ENCODE measurements at places on chromosomes 4 and X.

GRCh38 chr4:84579403-84579776 lies 3.5 kb upstream of the CDS1 start:
- no peak for DNase-seq

- no peak for DNase-seq
Observed at GRCh38 chr4:58166490-58166889, 1056.3 kb upstream of the IGFBP7 start.

DNA sequence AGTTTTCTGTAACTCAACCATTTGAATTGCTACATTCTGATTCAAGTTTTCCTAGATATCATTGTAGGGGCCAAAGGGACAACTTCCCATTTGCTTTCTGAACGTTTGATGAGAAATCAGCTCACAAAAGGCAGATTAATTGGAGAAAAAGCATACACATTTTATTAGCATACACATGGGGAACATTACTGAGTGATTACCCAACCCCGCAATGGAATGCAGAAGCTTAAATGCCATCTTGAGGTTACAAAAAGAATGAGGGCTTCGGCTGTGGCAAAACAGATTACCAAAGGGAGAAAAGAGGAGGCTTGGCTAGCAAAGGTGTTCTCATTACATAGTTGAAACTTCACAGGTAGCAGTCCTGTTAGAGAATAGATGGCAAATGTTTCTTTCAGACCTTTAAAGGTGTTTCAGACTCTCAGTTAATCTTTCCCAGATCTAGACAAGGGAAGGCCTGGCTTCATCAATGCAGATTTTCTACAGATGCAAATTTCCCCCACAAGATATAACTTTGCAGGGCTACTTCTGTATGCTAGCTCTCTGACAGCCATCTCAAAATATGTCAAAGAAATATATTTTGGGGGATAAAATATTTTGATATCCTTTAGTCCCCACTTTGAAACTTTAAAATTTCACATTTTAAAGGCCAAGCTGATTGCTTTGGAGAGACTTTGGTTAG lies 26.5 kb upstream of the HERC6 start:
- DNase-seq, result peak; percentile 67

DNA sequence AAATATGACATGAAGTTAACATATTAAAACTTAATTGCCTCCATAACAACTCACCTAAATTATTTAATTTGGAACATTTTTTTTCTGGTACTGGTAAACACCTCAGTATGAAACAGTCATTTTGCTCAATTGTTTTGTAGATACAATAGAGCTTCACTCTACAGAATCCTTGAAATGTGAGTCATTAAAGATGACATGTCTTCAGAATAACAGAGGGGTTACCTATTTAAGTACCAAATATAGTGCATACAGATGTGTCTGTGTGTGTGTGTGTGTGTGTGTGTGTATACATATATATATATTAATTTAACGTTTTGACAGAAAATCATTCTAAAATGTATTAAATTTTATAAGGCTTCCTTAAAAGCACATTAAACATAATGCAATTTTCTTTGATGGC lies 297.6 kb downstream of the INPP4B start:
- no peak for DNase-seq

- no peak for DNase-seq
Observed at GRCh38 chrX:75297508-75297907, 23.6 kb downstream of the UPRT start.

DNA sequence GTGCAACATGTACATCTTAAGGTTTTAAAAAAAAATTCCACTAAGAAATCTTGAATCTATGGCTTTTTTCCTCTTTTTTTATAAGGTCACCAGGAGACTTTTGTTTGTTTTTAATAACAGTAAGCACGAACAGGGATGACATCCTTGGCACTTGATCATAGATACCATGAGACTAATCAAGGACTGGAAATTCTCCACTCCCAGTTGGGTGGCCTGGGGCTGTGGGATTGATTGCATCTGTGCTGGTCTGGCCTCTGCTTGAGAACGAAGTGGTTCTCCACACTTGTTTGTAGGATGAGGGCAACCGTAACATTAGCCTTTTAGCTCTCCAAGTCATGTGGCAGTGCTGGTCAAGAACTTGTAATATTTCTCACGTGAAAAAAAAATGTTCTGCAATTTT lies 35.4 kb downstream of the SNX25 start:
- DNase-seq, result no peak

DNA sequence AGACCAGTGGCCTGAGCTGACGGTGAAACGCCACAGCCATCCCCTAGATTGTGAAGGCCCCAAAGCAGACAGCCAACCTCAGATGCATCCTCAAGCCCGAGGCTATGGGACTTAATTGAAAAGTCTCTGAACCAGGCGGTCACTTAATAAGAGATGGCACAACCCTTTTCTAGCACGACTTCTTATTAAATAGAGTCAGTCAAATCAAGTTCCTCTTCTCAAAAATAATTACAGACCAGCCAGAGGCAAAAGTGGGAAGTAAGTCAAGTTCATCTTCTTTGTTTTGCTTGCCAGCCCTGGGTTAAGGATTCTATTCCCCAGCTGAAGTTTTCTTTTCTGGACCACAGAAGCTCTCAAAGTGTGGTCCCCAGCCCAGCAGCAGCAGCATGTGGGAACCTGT lies 9.7 kb upstream of the SH3KBP1 start:
- no peak for DNase-seq

GRCh38 chrX:38929966-38930421 lies 128.7 kb downstream of the MID1IP1 start:
- peak; percentile 72 for DNase-seq

DNA sequence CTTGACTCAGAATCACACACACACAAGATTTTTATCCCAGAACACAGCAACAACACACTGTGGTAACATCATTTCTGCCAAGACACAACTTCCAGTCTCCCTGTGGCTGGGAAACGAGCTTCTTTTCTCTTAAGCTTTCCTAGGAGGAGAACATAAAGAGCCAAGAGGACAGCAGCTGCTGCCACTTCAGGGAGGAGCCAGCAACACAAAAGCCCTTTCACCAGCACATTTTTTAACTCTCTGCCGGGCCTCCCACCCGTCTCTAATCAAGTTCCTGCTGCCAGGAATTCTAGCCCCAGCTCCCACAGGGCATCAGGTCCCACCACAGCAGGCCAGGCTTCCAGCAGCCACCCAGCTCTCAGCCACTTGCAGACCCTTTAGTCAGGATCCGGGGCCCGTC lies 22.4 kb downstream of the FAT1 start:
- DNase-seq, result peak; percentile 62

- peak; percentile 29 for DNase-seq
Observed at GRCh38 chr4:127783026-127783769, 1.1 kb downstream of the HSPA4L start.

DNA sequence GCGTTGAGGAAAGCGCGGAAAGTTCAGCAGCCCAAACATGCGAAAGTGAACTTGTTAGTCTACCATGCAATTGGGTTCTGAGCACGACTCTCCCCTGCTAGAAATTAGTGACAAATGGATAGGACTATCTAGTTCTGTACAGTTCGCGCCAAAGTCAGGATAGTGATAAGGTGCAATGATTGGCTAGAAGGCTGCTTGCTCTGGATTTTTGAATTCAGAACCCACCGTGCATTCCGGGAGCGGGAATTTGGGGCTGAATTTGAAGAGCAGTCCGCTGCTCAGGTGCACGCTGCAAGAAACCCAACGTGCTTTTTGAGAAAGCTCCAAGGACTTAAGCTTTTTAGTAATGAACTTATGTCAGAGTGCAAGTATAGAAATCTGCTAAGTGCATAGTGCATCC lies 732 bp upstream of the ESX1 start:
- no peak for DNase-seq

DNA sequence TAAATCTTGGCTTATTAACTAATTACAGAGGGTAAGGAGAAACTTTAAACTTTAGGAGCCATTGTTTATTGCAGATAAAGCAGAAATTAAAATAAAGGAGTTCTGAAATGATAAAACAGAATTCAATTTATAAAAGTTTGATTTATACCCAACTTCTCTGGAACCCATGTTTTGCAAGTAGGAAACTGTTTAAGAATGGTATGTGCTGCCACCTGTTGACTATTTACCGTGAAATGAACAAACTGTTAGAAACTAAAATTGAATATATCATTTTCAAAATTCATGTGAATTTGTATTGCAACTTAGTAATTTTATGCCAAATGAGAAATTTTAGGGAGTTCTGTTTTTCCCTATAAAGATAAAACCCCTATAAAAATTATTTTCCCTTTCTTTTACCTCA lies 11.0 kb upstream of the TBC1D8B start:
- DNase-seq, result peak; percentile 4

DNA sequence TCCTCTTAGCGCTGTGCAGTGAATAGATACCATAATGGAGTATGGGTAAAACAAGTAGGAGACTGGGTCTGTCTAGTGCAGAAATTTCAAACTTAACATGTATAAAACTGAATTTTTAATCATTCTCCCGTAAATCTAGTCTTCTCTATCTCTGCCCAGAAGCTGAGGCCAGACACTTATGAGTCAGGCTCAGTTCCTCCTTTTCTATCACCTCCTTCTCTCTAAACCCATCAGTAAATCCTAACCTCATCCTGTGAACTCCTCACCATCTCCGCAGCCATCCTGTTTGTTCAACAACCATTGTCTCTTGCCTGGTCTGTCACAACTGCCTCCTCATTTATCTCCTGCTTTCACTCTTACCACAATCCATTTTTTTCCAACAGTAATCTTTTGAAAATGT lies 19.8 kb upstream of the SGMS2 start:
- peak; percentile 14 for DNase-seq

GRCh38 chrX:64186974-64187761 lies 18.3 kb downstream of the AMER1 start:
- no peak for DNase-seq

DNA sequence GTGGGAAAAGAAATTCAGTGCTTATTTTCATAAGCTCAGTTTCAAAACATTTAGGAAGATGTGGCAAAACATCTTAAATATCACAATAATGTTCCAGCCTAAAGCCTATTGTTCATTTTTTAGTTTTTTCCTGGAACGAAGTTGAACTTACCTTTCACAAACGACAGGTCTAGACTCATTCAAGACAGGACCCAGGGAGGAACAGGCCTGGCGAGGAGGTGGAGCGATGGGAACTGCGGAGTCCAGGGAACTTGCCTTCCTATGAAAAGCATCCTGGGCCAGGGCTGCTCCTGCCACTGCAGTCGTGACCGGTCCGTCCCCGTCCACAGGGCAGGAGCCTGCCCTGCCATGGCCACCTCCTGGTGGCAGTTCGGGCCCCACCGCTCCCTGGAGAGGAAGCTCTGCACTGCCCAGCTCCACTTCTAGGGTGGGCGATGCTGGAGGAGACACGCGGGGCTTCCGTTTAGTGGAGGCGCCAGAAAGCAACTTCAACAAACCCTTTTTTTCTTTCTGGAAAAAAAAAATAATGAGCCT lies 96.7 kb upstream of the CBR4 start:
- DNase-seq, result no peak

DNA sequence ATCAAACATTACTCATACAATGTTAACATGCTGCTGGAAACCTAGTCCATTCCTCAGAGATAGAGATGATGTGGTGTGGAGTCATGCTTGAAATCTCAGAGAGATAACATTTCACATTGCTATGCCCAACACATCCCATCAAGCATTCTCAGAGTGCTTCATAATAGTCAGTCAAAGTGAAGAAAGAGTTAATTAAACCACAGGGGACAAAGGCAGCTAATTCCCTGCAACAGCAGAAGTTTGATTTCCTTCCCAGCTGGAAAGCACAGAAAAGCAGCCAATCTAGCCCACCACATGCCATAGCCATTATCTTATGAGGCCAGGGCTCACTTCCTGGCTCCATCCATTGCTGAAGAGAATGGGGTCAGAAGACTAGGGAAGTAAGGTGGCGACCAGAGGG lies 8.9 kb downstream of the KDR start:
- DNase-seq, result peak; percentile 80

DNA sequence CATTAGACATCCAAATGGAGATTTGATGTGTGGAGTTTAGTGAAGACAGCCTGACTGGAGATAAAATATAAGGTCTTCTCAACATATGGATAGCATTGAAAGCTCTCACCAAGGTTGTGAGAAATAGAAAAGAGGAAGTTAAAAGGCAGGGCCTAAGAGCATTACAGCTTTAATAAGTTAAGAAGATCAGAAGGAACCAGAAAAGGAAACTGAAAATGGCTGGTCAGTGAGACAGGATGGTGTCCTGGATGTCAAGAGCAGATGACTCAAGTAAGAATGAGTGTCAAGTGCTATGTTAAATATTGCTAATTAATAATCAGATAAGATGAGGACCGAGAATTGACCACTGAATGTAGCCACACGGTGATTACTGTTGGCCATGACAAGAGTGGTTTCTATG lies 642.9 kb downstream of the STPG2 start:
- DNase-seq, result no peak

DNA sequence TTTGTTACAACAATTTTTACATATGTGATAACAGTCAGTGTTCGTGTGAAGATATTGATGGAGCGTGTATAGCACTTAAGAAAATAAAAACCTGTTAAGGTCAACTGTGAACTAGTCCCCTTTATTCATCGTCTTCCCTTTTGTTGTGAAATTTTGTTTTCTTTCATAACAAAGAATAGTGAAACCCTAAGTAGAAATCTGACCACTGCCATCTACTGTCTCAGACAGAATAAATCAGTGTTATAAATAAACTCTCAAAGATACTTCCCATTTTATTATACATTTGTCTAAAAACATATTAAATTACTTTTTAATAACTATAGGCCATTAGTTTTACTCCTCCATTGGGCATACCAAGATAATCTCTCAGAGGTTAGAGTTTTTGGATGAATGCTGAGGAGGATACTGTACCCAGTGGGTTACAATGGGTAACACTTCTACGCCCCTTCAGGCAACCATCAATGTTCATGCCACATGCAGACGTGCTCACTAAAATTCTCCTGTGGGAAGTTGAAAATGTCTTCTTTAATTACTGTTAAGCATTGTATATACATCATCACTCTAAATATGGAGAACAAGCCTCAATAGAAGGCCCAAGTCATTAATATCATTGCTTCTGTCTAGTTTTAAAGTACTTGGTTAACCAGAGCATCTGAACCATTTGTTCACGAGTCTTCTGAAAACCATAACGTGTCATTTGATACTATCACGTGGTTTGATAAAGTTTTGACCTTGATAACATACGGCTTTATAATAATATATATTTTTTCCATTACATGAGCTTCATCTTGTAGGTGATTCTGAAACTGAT lies 171.2 kb downstream of the TMA16 start:
- no peak for DNase-seq

GRCh38 chrX:21711129-21711847 lies 46.6 kb downstream of the SMPX start:
- DNase-seq, result no peak

- DNase-seq, result peak; percentile 83
Observed at GRCh38 chr4:78661921-78662521, 110.5 kb downstream of the ANXA3 start.

- DNase-seq, result no peak
Observed at GRCh38 chr4:15104825-15105224, 102.5 kb downstream of the CPEB2 start.

GRCh38 chrX:20354505-20354904 lies 87.8 kb upstream of the RPS6KA3 start:
- no peak for DNase-seq

DNA sequence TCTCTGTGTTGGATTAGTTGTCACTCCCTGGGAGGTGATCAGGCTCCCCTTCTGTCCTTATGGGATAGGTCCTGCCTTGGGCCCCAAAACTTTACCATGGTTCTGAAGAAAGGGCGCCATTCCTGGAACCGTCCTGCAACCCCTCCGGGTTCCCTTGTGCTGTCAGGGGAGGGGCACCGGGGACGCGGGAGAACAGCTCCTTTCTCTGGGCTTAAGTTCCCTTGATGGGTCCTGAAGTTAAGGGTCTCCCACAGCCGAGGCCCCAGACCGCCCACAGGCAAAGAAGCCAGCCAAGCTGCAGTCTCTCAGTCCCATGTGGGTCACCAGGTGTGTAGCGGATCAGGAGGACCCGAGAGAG lies 44.8 kb downstream of the UGT2A3 start:
- DNase-seq, result no peak

All from fibroblast of skin of back (primary cell).